ENCODE measurements at places on chromosomes 2 and 18. TPM values are rescaled to one million over a fixed set of nuclear protein-coding genes. Genes with fewer than 3 reads are reported as not detected.

CENPA gene
- polyA plus RNA-seq = 13.5 TPM

DNA sequence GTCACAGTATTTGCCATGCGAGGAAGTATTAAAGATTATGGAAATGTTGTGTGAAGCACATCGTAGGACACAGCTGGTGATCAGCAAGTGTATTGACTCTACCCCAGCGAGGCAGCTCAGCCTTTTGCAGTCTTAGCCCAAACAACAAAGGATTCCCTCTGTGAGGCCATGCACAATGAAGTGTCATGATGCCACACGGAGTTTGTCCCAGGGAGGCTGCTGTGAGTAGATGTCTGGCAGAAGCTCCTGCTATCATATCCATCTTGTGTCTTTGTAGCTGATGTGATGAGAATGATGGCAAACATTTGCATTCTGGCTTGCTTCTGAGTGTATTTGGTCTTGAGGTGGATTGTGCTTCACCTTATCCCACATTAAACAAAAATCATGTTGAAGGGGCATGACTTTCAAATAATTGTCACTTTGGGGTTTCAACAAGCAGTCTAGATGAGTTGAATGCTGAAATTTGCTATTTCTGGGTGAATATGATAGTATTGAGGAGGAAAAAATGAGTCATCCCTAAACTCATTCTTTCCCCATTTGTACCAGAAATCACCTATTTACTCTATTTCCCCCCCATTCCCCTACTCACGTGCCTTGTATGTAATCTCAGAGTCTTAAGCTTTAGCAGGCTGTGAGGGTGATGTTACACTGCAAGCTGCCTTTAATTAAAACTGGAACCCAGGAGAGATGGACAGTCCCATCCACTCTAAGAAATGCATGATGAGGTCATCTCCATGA is 273.5 kb downstream of the RNF144A start:
- DNase-seq = no peak
- H3K4me3 ChIP-seq = no peak overlapping the region
- H3K27me3 ChIP-seq = no peaks in the 10 kb centered on the region
- no peaks in the 10 kb centered on the region for H3K4me1 ChIP-seq

GRCh38 chr2:12317814-12318426 is 398.8 kb upstream of the TRIB2 start:
- no peaks in the 10 kb centered on the region for H3K27me3 ChIP-seq
- no peak for DNase-seq
- no peak overlapping the region for H3K27ac ChIP-seq
- no peaks in the 10 kb centered on the region for H3K36me3 ChIP-seq
- no peaks in the 10 kb centered on the region for H3K4me1 ChIP-seq
- H3K4me3 ChIP-seq = no peak overlapping the region

DNA sequence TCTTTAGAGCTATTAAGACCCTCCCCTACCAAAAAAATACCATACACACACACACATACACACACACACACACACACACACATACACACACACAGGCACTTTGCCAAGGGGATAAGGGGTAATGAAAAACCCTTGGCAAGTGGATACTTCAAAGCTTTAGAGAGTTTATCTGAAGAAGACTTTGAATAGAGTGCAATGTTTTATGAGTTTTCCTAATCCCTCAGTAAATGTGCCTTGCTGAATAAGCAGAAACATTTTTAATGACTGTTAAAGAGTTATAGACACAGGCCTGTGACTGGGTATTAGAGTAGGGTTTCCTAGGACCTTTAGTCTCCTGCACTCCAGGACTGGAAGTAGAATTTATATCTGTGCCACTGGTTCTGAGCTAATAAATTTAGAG is 75.5 kb upstream of the CTAGE1 start:
- H3K4me1 ChIP-seq = no peaks in the 10 kb centered on the region
- H3K4me3 ChIP-seq = no peak overlapping the region
- H3K36me3 ChIP-seq = no peaks in the 10 kb centered on the region
- no peak overlapping the region for H3K27ac ChIP-seq
- no peaks in the 10 kb centered on the region for H3K27me3 ChIP-seq

All from left lung (tissue), 14 donors.